ENCODE measurements at places on chromosomes 16 and 17. TPM values are rescaled to one million over a fixed set of nuclear protein-coding genes. Genes with fewer than 3 reads are reported as not detected.

GRCh38 chr16:85605912-85606841, 6.9 kb upstream of the GSE1 start:
- H3K4me1 ChIP-seq, result peaks cover 3% of the 10 kb centered on the region
- H3K4me3 ChIP-seq, result no peak overlapping the region
- no peak for DNase-seq
- no peaks in the 10 kb centered on the region for H3K27me3 ChIP-seq
- H3K27ac ChIP-seq, result no peak overlapping the region

Gene ACAP1
- 43.5 TPM for polyA plus RNA-seq

Gene KCNH6
- polyA plus RNA-seq, result 8.0 TPM

GRCh38 chr17:7825206-7825990, 8.6 kb upstream of the KDM6B start:
- no peak overlapping the region for H3K27ac ChIP-seq
- H3K4me3 ChIP-seq, result no peak overlapping the region
- no peaks in the 10 kb centered on the region for H3K36me3 ChIP-seq
- H3K4me1 ChIP-seq, result no peaks in the 10 kb centered on the region

Gene TBX6
- polyA plus RNA-seq, result 0.87 TPM

Gene NPW
- not detected for polyA plus RNA-seq

DNA sequence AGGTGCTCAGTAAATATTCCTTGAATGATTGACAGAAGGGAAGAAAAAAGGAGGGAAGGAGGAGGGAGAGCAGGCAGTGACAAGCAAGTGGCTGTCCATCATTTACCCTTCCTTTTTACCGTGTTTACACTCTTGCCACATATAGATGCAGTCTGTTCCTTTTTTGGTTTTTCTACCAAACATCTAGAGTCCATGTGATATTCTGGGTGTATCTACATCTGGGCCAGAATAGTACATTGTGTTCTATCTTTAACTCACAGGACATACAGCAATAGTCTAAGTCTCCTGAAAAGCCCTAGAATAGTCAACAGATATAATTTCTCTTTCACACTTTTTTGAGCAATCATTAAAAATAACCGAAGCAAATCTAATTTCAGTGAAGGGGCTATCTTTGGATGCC, 33.5 kb downstream of the KCNJ2 start:
- no peaks in the 10 kb centered on the region for H3K27me3 ChIP-seq
- H3K36me3 ChIP-seq, result no peaks in the 10 kb centered on the region
- H3K4me1 ChIP-seq, result no peaks in the 10 kb centered on the region
- DNase-seq, result no peak
- H3K27ac ChIP-seq, result no peak overlapping the region

DNA sequence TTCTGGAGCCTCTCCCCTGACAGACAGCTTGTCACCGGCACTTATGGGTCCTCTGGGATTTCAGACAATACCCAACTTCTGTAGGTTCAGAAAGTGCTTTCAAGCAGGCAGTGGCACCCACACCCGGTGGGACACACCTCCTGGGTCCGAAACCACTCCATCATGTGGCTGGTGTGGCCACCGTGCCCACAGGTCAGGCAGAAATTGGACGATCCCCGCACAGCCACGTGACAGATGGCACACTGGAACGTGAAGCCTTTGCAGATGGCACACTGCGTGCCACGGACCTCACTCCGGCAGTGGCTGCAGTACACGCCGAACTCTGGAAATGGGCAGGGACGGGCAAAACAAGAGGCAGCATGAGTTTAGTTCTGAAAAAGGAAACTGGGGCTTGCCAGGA, 99.5 kb upstream of the FA2H start:
- peaks cover 11% of the 10 kb centered on the region for H3K36me3 ChIP-seq
- no peak overlapping the region for H3K27ac ChIP-seq
- H3K4me3 ChIP-seq, result no peak overlapping the region
- H3K4me1 ChIP-seq, result no peaks in the 10 kb centered on the region
- H3K27me3 ChIP-seq, result no peaks in the 10 kb centered on the region

DNA sequence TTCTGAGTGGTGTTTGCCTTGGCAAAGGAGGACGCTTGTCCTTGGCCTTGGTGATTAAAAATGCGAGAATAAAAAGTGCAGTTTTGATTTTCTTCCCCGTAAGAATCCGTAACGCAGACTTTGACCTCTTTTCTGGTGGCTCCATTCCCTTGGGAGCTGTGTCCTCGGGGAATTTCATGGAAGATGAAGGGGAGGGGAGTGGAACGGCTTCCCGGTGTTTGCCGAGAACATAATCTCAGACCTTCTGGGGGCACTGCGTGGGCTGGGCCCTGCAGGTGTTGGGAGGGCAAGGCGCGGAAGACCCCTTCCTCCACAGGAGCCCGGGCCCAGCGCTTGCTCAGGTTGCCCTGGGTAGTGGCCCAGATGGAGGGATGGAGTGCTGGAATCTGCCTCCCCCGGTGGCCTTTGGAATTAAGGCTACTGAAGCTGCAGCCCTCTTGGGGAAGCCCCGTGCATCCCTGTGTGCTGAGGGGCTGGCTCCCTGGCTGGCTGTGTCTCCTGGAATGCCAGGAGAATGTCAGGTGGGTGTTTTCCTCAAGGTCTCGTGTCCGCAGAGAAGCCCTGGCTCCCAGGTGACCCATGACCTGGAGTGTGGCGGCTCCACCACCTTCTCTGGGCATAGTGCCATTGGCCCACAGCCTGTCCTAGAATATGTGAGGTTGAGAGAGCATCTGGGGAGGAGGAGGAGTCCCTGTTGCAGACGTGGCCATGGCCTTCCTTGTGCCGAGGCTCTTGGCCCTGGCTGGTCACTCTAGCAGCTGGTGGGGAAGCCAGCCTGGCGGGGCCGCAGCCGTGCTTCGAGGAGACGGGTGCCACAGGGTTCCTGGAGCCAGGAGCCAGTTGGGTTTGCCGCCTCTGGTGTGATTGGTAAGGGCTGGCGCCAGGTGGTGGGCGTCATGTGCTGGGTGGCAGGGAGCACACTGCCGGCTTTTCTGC, 3.1 kb downstream of the BAIAP2 start:
- no peak for DNase-seq
- H3K27ac ChIP-seq, result no peak overlapping the region
- H3K4me1 ChIP-seq, result no peaks in the 10 kb centered on the region

Gene DHRS11
- 639 TPM for polyA plus RNA-seq

- H3K4me3 ChIP-seq, result no peak overlapping the region
- no peaks in the 10 kb centered on the region for H3K36me3 ChIP-seq
- H3K4me1 ChIP-seq, result no peaks in the 10 kb centered on the region
These were observed 68.5 kb upstream of the CDH5 start for GRCh38 chr16:66298006-66298405.

- no peaks in the 10 kb centered on the region for H3K27me3 ChIP-seq
- no peak overlapping the region for H3K4me3 ChIP-seq
- H3K36me3 ChIP-seq, result peaks cover 3% of the 10 kb centered on the region
- no peaks in the 10 kb centered on the region for H3K4me1 ChIP-seq
- DNase-seq, result no peak
These were observed 10.9 kb downstream of the ZNF18 start for GRCh38 chr17:11986179-11986941.

- no peaks in the 10 kb centered on the region for H3K4me1 ChIP-seq
- no peak overlapping the region for H3K4me3 ChIP-seq
- no peak overlapping the region for H3K27ac ChIP-seq
- H3K36me3 ChIP-seq, result no peaks in the 10 kb centered on the region
- H3K27me3 ChIP-seq, result no peaks in the 10 kb centered on the region
These were observed 62.5 kb downstream of the JPH3 start for GRCh38 chr16:87664792-87665191.

DNA sequence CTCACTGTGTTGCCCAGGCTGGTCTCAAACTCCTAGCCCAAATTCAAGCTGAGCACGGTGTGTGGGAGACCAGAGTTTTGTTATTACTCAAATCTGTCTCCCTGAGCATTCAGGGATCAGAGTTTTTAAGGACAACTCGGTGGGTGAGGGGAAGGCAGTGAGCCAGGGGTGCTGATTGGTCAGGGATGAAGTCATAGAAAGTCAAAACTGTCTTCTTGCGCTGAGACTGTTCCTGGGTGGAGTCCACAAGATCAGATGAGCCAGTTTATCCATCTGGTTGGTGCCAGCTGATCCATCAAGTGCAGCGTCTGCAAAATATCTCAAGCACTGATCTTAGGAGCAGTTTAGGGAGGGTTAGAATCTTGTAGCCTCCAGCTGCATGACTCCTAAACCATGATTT, 346.3 kb downstream of the TMEM114 start:
- H3K4me1 ChIP-seq, result no peaks in the 10 kb centered on the region
- no peak overlapping the region for H3K4me3 ChIP-seq

Gene PSMB3
- polyA plus RNA-seq, result 114 TPM

Gene TBC1D3
- not detected for polyA plus RNA-seq

DNA sequence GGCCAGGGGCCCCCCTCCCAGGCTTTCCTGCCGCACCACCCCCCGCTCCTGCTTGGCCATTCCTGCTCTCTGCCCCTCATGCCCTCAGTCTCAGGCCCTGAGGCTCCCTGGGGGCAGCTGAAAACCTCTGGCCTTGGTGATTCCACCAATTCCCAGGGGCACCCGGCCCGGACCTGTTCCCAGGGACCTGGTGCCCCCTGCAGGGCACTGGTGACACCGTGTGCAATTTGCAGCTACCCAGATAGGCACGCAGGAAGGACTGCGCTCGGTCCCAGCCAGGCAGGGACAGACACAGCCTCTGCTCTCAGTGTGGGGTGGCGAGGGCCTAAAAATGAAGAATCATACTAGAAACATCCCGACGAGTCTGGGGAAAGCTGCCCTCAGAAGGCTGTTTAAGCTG, 13.4 kb downstream of the WFDC1 start:
- no peaks in the 10 kb centered on the region for H3K36me3 ChIP-seq
- peaks cover 3% of the 10 kb centered on the region for H3K27me3 ChIP-seq
- no peak overlapping the region for H3K27ac ChIP-seq

DNA sequence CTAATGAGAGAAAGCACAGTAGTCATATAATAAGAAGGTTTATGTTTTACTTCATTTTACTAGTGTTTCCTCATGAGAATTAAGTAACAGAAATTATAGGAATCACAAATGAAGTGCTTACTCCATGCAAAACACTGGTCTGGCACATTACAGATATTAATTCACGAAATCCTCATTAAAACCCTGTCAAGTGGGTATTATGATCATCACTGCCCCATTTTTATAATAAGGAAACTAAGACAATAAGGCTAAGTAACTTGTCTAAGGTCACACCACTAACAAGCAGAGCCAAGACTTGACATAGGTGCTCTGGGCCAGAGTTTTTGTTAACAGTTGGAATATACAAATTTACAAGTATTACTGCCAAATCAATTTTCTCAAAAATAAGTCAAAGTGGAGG, 83.0 kb downstream of the KANSL1 start:
- H3K27me3 ChIP-seq, result no peaks in the 10 kb centered on the region
- H3K36me3 ChIP-seq, result no peaks in the 10 kb centered on the region
- DNase-seq, result no peak

Gene SLC16A13
- 1.8 TPM for polyA plus RNA-seq

Gene NTN1
- 1.1 TPM for polyA plus RNA-seq

Gene CACNA1H
- 0.22 TPM for polyA plus RNA-seq

GRCh38 chr17:14143688-14144087, 74.4 kb downstream of the COX10 start:
- no peaks in the 10 kb centered on the region for H3K36me3 ChIP-seq
- peak; percentile 64 for DNase-seq
- H3K27me3 ChIP-seq, result no peaks in the 10 kb centered on the region
- H3K27ac ChIP-seq, result no peak overlapping the region
- no peaks in the 10 kb centered on the region for H3K4me1 ChIP-seq

GRCh38 chr16:85767531-85767930, 16.6 kb upstream of the C16orf74 start:
- H3K27me3 ChIP-seq, result no peaks in the 10 kb centered on the region
- no peaks in the 10 kb centered on the region for H3K36me3 ChIP-seq
- no peaks in the 10 kb centered on the region for H3K4me1 ChIP-seq
- no peak for DNase-seq
- no peak overlapping the region for H3K4me3 ChIP-seq
- no peak overlapping the region for H3K27ac ChIP-seq

GRCh38 chr17:44627513-44628242, 28.6 kb upstream of the MEIOC start:
- no peaks in the 10 kb centered on the region for H3K27me3 ChIP-seq
- DNase-seq, result no peak
- H3K4me3 ChIP-seq, result no peak overlapping the region
- no peaks in the 10 kb centered on the region for H3K36me3 ChIP-seq

- no peak for DNase-seq
- H3K36me3 ChIP-seq, result no peaks in the 10 kb centered on the region
- H3K27ac ChIP-seq, result no peak overlapping the region
- no peaks in the 10 kb centered on the region for H3K4me1 ChIP-seq
- no peak overlapping the region for H3K4me3 ChIP-seq
These were observed 159.2 kb downstream of the CYLD start for GRCh38 chr16:50901062-50901461.

GRCh38 chr16:71965223-71965622, 35.0 kb downstream of the PKD1L3 start:
- no peaks in the 10 kb centered on the region for H3K27me3 ChIP-seq
- no peaks in the 10 kb centered on the region for H3K4me1 ChIP-seq
- H3K27ac ChIP-seq, result no peak overlapping the region
- no peaks in the 10 kb centered on the region for H3K36me3 ChIP-seq
- no peak overlapping the region for H3K4me3 ChIP-seq

GRCh38 chr17:43428524-43428923, 29.7 kb downstream of the ARL4D start:
- H3K4me1 ChIP-seq, result no peaks in the 10 kb centered on the region
- H3K27me3 ChIP-seq, result no peaks in the 10 kb centered on the region
- no peaks in the 10 kb centered on the region for H3K36me3 ChIP-seq

Gene ABCC6
- 93.7 TPM for polyA plus RNA-seq

DNA sequence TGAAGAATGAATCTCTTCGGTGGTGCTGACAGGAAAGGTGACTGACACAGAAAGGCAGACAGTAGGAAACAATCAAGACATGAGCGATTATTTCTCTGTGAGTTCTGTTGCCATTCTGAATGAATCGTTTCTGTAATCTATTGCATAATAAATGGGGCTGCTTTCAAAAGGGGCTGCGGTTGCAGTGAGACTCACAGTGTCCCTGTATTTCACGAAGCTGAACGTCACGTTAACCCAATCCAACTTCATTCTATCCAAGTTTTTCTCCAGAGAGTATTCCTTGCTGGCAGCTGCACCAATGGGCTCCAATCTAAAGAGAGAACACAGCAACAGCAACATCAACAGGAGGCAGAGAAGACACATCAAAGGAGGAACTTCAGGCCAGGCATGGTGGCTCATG, 75.4 kb downstream of the DNAH3 start:
- no peaks in the 10 kb centered on the region for H3K27me3 ChIP-seq
- no peaks in the 10 kb centered on the region for H3K36me3 ChIP-seq
- no peaks in the 10 kb centered on the region for H3K4me1 ChIP-seq
- H3K27ac ChIP-seq, result no peak overlapping the region
- DNase-seq, result no peak

- H3K27me3 ChIP-seq, result no peaks in the 10 kb centered on the region
- peaks cover 61% of the 10 kb centered on the region for H3K36me3 ChIP-seq
- no peak overlapping the region for H3K4me3 ChIP-seq
- peaks cover 8% of the 10 kb centered on the region for H3K4me1 ChIP-seq
- H3K27ac ChIP-seq, result no peak overlapping the region
These were observed 243.1 kb downstream of the SEC14L1 start for GRCh38 chr17:77383613-77384608.

- no peaks in the 10 kb centered on the region for H3K4me1 ChIP-seq
- H3K4me3 ChIP-seq, result no peak overlapping the region
- H3K27ac ChIP-seq, result no peak overlapping the region
These were observed 49.1 kb downstream of the RAI1 start for GRCh38 chr17:17730250-17730935.

Gene DPH1
- 11.6 TPM for polyA plus RNA-seq

GRCh38 chr17:39547713-39548478, 59.8 kb downstream of the NEUROD2 start:
- no peaks in the 10 kb centered on the region for H3K4me1 ChIP-seq
- H3K27ac ChIP-seq, result no peak overlapping the region
- H3K4me3 ChIP-seq, result no peak overlapping the region
- DNase-seq, result peak; percentile 46

GRCh38 chr16:87330646-87331045, 13.5 kb upstream of the C16orf95 start:
- H3K4me3 ChIP-seq, result no peak overlapping the region
- H3K27me3 ChIP-seq, result no peaks in the 10 kb centered on the region
- no peak overlapping the region for H3K27ac ChIP-seq
- H3K36me3 ChIP-seq, result peaks cover 27% of the 10 kb centered on the region
- H3K4me1 ChIP-seq, result no peaks in the 10 kb centered on the region

Gene HOXB2
- polyA plus RNA-seq, result 0.89 TPM
